H9 (cell line): ENCODE measurements at places on chromosomes 11 and 22. TPM values are rescaled to one million over a fixed set of nuclear protein-coding genes. Genes with fewer than 3 reads are reported as not detected.
A peak's percentile ranks its signal among the peaks of the same experiment; 100 is the strongest.

DNA sequence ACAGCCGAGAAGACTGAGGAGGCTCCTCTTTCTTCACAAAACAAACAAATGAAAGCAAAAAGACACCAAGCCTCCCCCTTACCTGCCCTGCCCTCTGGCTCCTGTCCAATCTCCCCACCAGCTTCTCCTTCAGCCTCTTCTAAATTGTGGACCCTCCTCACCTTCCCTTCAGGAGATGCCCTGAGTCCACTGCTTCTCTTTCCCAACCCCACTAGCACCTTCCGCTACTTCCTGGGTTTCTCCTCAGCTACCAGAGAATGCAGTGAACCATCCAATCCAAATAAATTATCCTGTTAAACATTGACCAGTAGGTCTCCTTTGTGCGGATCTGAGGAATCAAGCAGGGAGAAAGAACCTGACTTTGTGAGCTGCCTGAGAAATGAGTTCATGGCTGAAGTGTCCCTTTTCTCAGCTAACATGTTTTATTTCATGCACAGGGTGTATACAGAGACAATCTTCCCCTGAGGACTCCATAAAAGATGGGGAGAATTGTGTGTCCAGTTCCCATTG lies 63.2 kb upstream of the VPREB1 start:
- H3K27me3 ChIP-seq = peaks cover 89% of the 10 kb centered on the region
- no peak overlapping the region for H3K27ac ChIP-seq
- DNase-seq = no peak
- H3K4me3 ChIP-seq = no peak overlapping the region; the same call in 2 of the 3 replicates
- H3K36me3 ChIP-seq = no peaks in the 10 kb centered on the region

Gene MMP10
- total RNA-seq = 0.20 TPM in 1 of 2 replicates, not detected in the other

DNA sequence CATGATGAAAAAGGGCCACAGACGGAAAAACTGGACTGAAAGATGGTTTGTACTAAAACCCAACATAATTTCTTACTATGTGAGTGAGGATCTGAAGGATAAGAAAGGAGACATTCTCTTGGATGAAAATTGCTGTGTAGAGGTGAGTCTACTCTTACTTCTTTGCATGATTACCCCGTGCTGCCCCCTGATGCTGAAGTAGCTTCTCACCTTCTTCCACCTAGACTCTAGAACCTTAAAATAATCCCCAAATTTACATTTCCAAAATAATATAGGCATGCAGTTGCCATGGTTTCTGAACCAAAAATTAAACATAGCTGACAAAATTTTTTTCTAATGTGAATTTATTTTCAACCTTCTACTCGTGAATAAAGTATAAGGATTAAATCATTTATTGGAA lies 64.2 kb downstream of the SWAP70 start:
- H3K27me3 ChIP-seq = no peaks in the 10 kb centered on the region
- no peak overlapping the region for H3K4me3 ChIP-seq
- H3K4me1 ChIP-seq = no peaks in the 10 kb centered on the region
- DNase-seq = no peak
- no peak overlapping the region for H3K27ac ChIP-seq
- peaks cover 38% of the 10 kb centered on the region for H3K36me3 ChIP-seq

- no peaks in the 10 kb centered on the region for H3K4me1 ChIP-seq
Observed at GRCh38 chr11:63993993-63994392, 7.8 kb downstream of the OTUB1 start.

GRCh38 chr11:32792948-32793475 lies 1.4 kb downstream of the CCDC73 start:
- no peak overlapping the region for H3K27ac ChIP-seq
- H3K36me3 ChIP-seq = no peaks in the 10 kb centered on the region
- H3K4me1 ChIP-seq = no peaks in the 10 kb centered on the region
- H3K27me3 ChIP-seq = no peaks in the 10 kb centered on the region
- DNase-seq = peak; percentile 36

Gene GDPD4
- total RNA-seq = not detected in 2 replicates

DNA sequence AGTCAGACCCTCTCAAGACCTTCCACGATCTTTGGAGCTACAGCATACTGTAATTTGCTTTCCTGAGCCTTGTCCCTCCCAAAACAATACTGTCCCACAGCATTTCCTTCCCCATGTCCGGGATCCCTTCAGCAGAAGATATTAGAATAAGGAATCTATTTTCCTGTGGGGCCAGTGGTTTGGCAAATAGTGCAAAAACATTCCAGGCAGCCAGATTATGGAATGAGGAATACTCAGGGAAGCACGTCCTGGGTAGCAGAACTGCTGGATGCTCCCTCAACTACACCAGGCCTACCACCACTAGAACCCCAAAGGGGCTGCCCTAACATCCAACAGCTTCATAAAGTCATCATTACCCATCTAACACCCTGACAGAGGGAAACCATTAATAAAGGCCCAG lies 61.5 kb downstream of the AAMDC start:
- no peak overlapping the region for H3K27ac ChIP-seq
- no peak for DNase-seq
- H3K4me3 ChIP-seq = no peak overlapping the region
- no peaks in the 10 kb centered on the region for H3K4me1 ChIP-seq
- peaks cover 22% of the 10 kb centered on the region for H3K36me3 ChIP-seq
